ENCODE measurements at places on chromosomes 13 and 19. TPM values are rescaled to one million over a fixed set of nuclear protein-coding genes. Genes with fewer than 3 reads are reported as not detected.

The ZNF616 gene
- total RNA-seq = 8.4 TPM

The ZMYM5 gene
- 11.0 TPM for total RNA-seq

The GATAD2A gene
- 51.7 TPM for total RNA-seq

The FGF22 gene
- not detected for total RNA-seq

The ZNF175 gene
- 10.7 TPM for total RNA-seq

The ELSPBP1 gene
- total RNA-seq = not detected

The ADAMTSL5 gene
- total RNA-seq = 11.8 TPM

The PSG1 gene
- not detected for total RNA-seq

The FSD1 gene
- 3.1 TPM for total RNA-seq

The PABPC3 gene
- under 0.01 TPM for total RNA-seq

The LGALS7B gene
- total RNA-seq = not detected

The ZNF491 gene
- total RNA-seq = 1.1 TPM

The APOE gene
- total RNA-seq = 866 TPM

The MEDAG gene
- total RNA-seq = 2.4 TPM

The CD177 gene
- not detected for total RNA-seq

The ING1 gene
- total RNA-seq = 6.1 TPM

The SIGLEC8 gene
- total RNA-seq = not detected

The FBXO17 gene
- 26.2 TPM for total RNA-seq

The VSIG10L gene
- 0.18 TPM for total RNA-seq

The TYROBP gene
- not detected for total RNA-seq

The TMEM150B gene
- total RNA-seq = not detected

The PCDH17 gene
- total RNA-seq = 0.18 TPM

The NCAN gene
- not detected for total RNA-seq

The ZNF260 gene
- 4.2 TPM for total RNA-seq

The TDRD12 gene
- 0.18 TPM for total RNA-seq

The IGFL2 gene
- total RNA-seq = not detected

The TLE6 gene
- total RNA-seq = 0.36 TPM

The GZMM gene
- total RNA-seq = not detected

The FUT1 gene
- total RNA-seq = 1.1 TPM

The SULT2A1 gene
- total RNA-seq = not detected

The KASH5 gene
- total RNA-seq = not detected

The SHISA7 gene
- not detected for total RNA-seq

The IRGC gene
- not detected for total RNA-seq

The FCER2 gene
- not detected for total RNA-seq

The FOXA3 gene
- total RNA-seq = not detected

The ZNF587B gene
- total RNA-seq = 11.5 TPM

The TEX101 gene
- not detected for total RNA-seq

The RFPL4AL1 gene
- total RNA-seq = not detected

The ADGRE2 gene
- total RNA-seq = 1.4 TPM

The AZU1 gene
- total RNA-seq = not detected

The CYP4F3 gene
- total RNA-seq = not detected

The ZNF570 gene
- 2.2 TPM for total RNA-seq

The RNF113B gene
- not detected for total RNA-seq

The KISS1R gene
- not detected for total RNA-seq

The PRR19 gene
- not detected for total RNA-seq

The ZNF708 gene
- total RNA-seq = 3.9 TPM

The FXYD5 gene
- 147 TPM for total RNA-seq

The ZNF726 gene
- total RNA-seq = 0.54 TPM

The KIR2DL1 gene
- not detected for total RNA-seq

The PRSS57 gene
- not detected for total RNA-seq

The SIGLECL1 gene
- not detected for total RNA-seq

The FFAR1 gene
- total RNA-seq = not detected

The ZNF724 gene
- total RNA-seq = 1.8 TPM

The SLAIN1 gene
- total RNA-seq = 0.65 TPM

The ZNF430 gene
- 3.2 TPM for total RNA-seq

The CGB3 gene
- total RNA-seq = not detected

The SRRM5 gene
- total RNA-seq = not detected

The PGLYRP1 gene
- not detected for total RNA-seq

All from cardiac atrium fibroblast (primary cell).